ENCODE measurements at places on chromosomes 2 and 18. TPM values are rescaled to one million over a fixed set of nuclear protein-coding genes. Genes with fewer than 3 reads are reported as not detected.

The CNGA3 gene
- not detected for total RNA-seq

The IFIH1 gene
- 35.9 TPM for total RNA-seq

The CDH2 gene
- 0.37 TPM for total RNA-seq

The GALNT5 gene
- total RNA-seq = not detected

The PLA2R1 gene
- not detected for total RNA-seq

The L3MBTL4 gene
- 0.37 TPM for total RNA-seq

The SOWAHC gene
- 0.14 TPM for total RNA-seq

The TMEM37 gene
- total RNA-seq = not detected

The LRATD1 gene
- not detected for total RNA-seq

The MPP4 gene
- total RNA-seq = not detected

The ZSWIM2 gene
- not detected for total RNA-seq

The RETSAT gene
- 21.5 TPM for total RNA-seq

The RIT2 gene
- not detected for total RNA-seq

The C2orf81 gene
- 5.1 TPM for total RNA-seq

The ANKRD53 gene
- 0.38 TPM for total RNA-seq

The AKAIN1 gene
- total RNA-seq = not detected

The ZNF2 gene
- total RNA-seq = 2.9 TPM

The ZAP70 gene
- 204 TPM for total RNA-seq

The CYP26B1 gene
- total RNA-seq = not detected
